Stimulated activated CD8-positive, alpha-beta memory T cell treated with anti-CD3 and anti-CD28 coated beads, Interleukin-4, amount 100 ng/mL, for 1 hour (primary cell): ENCODE measurements at places on chromosomes 3 and 15.
A peak's percentile ranks its signal among the peaks of the same experiment; 100 is the strongest.

DNA sequence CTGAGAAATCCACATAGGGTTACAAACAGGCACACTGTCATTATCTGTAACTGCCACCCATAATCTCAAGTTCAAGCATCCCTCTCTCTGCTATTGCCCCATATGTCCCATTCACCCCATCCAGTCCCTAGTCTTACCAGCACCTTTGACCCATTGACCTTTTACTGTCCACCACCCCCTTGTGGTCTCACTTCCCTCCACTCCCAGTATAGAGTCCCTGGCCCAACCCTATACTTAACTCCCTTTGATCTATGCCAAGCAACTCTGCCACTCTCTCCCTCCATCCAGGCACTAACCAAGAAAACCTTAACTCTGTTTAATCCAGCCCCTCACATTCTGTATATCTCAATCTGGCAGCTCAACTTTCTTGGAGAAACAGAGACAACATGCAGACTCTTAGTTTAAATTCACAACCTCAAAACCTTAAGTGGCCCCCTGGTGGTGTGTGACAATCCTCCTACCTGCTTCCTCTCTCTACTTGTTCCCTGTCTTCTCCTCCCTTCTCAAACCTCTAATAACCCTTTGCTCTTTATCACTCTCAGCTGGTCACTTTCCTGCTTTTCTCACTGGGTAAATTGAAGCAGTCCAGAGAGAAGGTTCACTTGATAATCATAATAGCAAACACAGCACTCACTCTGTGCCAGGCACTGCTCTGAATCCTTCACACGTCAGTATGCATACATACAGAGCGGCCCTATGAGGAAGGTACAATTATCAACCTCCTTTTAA is 162.7 kb downstream of the STT3B start:
- no peak for DNase-seq

DNA sequence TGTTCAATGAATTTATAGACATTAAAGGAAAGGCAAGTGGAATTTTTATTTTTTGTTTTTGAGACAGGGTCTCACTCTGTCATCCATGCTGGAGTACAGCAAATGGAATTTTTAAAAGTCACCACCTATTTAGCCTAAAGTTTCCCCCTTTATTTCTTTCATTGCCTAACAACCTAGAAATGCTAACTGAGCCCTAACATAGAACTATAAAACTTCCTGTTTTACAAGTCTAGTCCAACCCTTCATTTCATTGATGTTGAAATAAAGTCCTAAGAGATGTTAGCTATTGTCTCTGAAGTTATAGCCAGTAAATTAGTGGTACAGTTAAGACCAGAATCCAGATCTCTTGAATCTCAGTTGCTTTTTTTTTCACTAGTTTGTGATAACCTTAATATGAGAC is 39.0 kb downstream of the MAPK6 start:
- no peak for DNase-seq

DNA sequence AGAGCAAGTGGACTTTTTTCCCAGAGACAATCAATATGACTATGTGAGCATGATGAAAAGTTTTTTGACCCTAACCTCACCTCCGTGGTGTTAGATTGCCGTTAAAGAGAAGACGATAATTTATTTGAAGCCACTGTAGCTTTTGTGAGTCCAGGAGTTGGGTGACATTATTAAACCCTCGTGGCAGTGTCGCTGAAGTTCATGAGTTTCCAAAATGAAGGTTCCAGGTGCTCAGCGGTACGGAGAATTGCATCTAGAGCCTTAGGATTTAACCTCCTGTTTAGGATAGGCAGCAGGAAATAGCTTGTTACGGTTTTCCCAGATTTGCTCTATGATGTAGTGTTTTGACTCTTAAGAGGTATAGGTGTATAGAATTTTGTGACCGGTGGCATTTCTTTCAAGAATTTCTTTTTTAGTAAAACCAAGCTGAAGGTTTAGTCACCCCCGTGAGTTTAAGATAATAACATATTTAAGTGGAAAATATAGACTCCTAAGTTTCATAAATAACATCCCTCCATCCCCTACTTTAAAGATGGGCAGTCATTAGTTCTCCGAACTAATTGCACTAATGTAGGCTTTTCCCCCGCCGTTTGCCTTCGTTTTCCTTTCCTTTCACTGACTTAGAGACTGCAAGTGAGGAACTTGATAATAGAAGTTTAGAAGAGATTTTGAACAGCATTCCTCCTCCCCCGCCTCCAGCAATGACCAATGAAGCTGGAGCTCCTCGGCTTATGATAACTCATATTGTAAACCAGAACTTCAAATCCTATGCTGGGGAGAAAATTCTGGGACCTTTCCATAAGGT is 2.0 kb downstream of the SMC4 start:
- no peak for DNase-seq

DNA sequence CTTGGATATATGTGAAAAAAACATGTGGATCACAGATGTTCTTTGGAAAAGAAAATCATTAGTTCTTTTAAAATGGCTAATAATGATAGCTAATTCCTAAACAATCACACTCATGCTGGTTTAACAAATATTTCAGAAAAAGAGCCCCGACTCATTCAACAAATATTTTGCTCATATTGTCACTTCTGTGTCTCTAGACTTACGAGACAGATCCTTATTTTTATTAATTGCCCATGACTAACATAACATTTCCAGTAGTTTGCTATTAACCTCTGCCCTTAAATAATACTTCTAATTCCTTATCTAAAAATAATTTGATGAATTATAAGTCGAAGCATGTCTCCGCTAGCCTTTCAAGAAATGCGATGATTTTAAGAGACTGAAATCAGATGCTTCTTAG is 70.4 kb downstream of the SATB1 start:
- no peak for DNase-seq

DNA sequence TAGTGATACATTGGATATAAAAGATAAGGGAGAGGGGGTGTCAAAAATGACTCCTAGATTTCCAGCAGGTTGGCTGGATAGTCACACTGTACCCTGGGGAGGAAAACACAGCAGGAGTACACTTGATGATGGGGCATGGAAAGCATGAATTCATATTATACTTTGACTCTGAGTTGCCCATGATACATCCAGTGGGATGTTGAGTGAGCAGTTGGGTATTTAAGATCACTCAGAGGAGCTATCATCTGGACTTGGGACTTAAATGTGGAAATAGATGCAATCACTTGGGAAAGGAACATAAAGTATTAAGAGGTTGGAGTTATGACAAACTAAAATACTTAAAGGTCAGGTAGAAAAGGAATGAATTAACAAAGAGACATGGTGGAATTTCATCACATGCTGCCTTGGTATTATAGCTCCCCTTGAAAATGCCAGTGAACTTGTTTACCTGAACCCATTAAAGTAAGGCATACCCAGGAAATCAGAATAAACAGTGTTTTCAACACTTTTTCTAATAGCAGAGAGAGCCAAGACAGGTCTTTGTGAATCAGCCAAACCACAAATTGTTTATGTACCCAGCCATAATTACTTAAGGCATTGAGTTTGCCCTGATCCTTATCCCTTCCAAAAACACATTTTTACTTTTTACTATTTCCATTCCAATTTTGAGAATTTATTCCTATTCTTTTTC is 49.9 kb upstream of the ABI3BP start:
- DNase-seq: no peak

- DNase-seq: peak; percentile 27
These were observed 128.0 kb downstream of the LRIG1 start for GRCh38 chr3:66372681-66373350.

DNA sequence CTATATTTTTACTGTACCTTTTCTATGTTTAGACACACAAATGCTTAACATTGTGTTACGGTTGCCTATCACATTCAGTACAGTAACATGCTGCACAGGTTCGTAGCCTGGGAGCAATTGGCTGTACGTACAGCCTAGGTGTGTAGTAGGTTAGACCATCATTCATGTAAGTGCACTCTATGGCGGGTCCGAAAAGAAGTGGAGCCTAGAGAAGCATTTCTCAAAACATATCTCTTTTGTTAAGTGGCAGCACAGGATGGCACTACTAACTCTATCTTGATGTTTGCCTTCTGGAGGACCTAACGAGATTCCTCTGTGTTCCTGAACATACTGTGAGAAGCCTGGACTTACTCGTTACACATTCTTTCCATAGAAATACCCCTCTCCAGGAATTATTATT is 132.3 kb upstream of the ADPGK start:
- DNase-seq: no peak

GRCh38 chr3:132088291-132088690 is 53.5 kb upstream of the CPNE4 start:
- DNase-seq: no peak

- peak; percentile 55 for DNase-seq
These were observed 20.4 kb upstream of the SATB1 start for GRCh38 chr3:18445401-18446148.

DNA sequence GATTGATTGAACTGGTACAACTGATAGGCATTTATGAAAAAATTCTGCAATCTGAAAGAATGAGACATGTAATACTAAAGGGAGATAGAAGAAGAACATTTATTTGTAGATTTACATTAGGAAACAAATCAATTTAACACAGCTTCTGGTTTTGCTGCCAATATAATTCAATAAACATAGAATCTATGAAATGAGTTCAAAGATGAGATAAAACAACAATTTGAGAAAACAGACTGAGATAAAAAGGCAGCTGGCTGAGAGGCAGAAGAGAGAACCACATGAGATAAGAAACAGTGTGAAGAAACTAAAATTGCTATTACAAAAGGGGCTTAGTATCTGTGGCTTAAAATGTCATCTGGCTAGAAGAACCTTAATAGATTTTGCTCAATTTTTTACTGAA is 176.6 kb downstream of the PYDC2 start:
- DNase-seq: no peak

GRCh38 chr15:37574985-37575384 is 359.5 kb upstream of the TMCO5A start:
- no peak for DNase-seq

- no peak for DNase-seq
These were observed 224.8 kb upstream of the IL12A start for GRCh38 chr3:159763602-159764489.

- no peak for DNase-seq
These were observed 18.4 kb downstream of the MESP1 start for GRCh38 chr15:89732451-89733172.
